Spinal cord (tissue), 10 donors: ENCODE measurements at places on chromosomes 4 and X. TPM values are rescaled to one million over a fixed set of nuclear protein-coding genes. Genes with fewer than 3 reads are reported as not detected.

- no peak for DNase-seq
Observed at GRCh38 chrX:124862301-124862700, 457.4 kb upstream of the TEX13C start.

DNA sequence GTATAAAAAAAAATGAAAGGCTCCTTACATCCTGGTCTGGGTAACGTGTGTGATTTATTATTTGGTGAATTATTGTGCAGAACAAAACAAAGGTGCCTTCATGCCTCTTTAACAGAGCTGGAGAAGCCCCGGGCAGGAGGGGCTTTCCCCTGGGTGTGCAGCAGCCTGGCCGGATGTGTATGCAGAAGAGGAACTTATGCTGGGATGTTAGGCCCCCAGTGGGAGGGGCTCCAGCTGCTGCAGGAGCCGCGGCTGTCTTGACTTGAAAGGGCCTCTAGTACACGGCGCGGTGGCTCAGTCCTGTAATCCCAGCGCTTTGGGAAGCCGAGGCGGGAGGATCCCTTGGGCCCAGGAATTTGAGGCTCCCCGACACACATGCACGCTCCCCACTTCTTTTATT is 16.0 kb downstream of the CCNQ start:
- DNase-seq = no peak

- DNase-seq = no peak
Observed at GRCh38 chr4:122584519-122584918, 36.3 kb downstream of the IL21 start.

- no peak for DNase-seq
Observed at GRCh38 chr4:7356667-7357310, 77.9 kb downstream of the PSAPL1 start.

- peak; percentile 76 for DNase-seq
Observed at GRCh38 chrX:149938881-149939654, 777 bp upstream of the EOLA2 start.

- no peak for DNase-seq
Observed at GRCh38 chr4:33493231-33493630, 2751.1 kb downstream of the ARAP2 start.

DNA sequence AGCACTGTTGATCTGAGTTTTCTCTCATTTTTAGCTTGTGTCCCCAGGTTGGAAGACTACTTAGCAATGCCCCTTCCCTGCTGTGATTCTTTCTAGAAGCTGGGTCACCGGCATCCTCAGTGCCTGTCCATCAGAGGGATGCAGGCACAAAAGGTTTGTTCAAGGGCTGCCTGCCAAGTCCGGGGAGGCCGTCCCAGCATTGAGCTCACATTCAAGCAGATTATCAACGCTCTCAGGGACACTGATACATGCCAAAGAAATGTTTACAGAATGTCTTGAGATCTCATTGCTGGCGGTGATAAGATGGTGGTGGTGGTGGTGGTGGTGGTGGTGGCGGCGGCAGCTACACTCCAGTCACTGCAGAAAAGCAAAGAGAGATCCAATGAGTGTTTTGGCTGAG is 79.6 kb upstream of the VCX3A start:
- peak; percentile 25 for DNase-seq

- no peak for DNase-seq
Observed at GRCh38 chrX:70453024-70453618, 8.5 kb downstream of the DLG3 start.

DNA sequence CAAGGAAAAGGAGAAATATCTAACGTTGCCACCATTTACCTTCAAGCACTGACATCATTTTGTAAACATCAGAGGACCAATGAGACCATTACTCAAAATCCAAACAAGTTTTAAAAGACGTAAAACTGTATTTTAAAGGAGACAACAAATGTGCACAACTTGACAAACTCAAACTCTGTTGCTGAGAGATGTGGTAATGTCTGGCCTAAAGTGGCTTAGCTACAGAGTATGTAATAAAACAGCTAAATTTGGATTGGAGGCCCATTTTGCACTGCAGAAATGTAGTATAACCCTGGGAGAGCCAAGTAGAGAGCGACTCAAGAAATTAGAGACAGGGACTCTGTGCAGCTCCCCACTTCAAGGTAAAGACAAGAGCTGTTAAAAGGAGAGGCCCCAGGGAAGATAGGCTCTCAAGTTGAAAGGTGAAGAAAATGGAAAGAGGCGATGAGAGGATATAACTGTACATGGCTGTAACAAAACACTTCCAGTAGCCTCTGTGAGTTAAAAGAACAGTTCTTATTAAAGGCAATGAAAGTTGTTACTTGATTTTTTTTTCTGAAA is 20.3 kb downstream of the UNC5C start:
- no peak for DNase-seq

DNA sequence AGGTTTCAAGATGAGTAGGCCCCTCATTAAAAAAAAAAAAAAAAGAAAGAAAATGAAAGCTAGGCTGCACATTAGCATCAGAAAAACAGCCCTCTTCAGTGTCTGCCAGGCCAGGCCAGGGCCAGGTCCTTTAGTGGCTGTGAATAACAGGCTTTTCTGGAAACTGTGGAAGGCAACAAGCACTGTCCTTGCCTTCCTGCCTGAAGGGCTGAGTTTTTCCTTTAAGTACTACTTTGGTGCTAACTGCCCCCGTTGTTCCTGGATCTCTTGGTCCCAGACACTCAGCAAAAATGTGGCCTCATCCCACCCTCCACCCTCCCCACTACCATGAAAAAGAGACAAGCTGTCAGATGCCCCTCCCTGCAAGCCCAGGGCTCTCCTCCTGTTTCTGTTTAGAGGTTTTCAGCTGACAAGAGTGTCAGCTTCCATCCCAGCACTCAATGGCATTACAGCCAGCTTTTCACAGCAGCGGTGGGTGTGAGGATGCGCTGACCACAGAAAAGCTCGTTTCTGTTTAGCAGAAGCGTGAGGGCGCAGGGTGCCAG is 174.2 kb downstream of the NHS start:
- DNase-seq = no peak

- no peak for DNase-seq
Observed at GRCh38 chrX:55220119-55220794, at the start of gene PAGE5. TSS of gene PAGE5 (plus strand) at chrX:55220346. CDS start at chrX:55221383, 1,037 bp downstream.

GRCh38 chrX:11672213-11672612 is 6.5 kb upstream of the ARHGAP6 start:
- DNase-seq = no peak

DNA sequence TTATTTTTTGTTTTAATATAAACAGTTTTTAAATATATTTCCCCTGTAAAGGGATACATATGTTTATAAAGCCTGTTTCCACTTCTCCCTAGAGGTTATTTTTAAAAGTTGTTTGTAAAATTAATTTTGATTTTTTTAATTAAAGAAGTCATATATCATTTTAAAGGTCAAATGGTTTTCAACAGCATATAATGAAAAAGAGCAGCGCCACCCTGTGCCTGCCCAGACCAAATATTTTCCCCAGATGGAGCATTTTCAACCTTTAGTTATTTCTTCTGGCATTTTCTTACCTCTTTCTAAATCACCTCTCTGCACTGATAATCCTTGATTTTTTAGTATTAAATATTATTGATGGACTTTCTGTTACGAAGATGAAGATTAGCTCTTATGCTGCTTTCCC is 21.0 kb downstream of the MSX1 start:
- no peak for DNase-seq

DNA sequence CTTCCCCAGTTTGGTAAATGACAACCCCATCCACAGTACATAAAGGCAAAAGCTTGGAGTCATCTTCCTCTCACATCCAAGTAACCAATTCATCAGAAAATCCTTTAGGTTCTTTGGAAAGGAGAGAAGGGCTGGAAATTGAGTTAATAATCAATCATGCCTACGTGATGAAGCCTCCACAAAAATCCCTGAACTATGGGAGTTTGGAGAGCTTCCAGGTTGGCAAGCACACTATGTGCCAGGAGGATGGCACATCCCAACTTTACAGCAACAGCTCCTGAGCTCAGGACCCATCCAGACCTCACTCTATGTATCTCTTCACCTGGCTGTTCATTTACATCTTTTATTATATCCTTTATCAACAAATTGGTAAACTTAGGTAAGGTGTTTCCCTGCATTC is 98.9 kb downstream of the IQCM start:
- no peak for DNase-seq

DNA sequence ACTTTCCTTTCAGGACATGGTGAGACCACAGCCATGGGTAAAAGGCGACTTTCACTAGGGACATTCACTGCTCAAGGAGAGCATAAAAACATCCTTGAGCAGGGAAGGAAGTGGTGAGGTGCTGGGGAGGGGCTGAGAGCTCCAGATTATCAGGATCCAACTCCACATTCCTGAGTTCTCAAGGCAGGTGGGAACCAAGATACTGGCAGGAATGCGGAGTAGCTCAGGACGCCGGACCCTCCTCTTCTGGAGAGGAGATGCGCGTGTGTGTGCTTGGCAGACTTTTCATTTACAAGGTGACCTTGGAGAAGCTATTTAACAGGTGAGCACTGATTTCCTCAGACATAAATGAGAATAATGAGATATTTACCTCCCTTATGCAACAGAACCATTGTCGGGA is 41.3 kb upstream of the TXK start:
- DNase-seq = no peak

- no peak for DNase-seq
Observed at GRCh38 chr4:55386073-55386472, 9.7 kb upstream of the TMEM165 start.

DNA sequence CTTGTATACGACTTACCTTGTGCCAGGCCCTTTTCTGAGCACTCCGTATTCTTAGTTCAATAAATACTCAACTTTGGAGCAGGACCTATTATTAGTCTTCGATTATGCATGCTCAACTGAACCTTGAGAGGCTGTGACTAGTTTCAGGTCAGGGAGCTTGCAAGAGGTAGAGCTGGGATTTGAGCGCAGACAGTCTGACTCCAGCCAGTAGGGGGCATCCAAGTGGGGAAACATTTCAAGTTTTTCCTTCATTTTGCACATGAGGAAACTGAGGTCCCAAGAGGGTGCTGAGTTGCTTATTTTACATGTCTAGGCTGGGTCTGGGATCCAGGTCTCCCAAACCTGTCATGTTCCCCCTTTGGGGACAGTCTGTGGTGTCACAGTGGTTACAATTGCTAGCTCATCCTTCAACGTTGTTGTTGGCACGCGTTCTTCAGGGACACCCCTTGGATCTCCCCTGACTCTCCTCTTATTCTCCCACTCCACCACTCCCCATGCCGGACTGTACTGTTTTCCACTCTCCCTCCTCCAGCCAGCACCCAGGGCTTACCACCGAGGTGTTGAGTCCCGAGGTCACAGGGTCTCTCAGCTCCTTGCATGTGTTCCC is 6.7 kb upstream of the PRICKLE3 start:
- DNase-seq = no peak

GRCh38 chr4:53920116-53920515 is 144.3 kb downstream of the CHIC2 start:
- DNase-seq = no peak

- no peak for DNase-seq
Observed at GRCh38 chr4:18103876-18104605, 82.5 kb upstream of the LCORL start.

GRCh38 chrX:700936-701335 is 70.3 kb downstream of the SHOX start:
- DNase-seq = no peak

DNA sequence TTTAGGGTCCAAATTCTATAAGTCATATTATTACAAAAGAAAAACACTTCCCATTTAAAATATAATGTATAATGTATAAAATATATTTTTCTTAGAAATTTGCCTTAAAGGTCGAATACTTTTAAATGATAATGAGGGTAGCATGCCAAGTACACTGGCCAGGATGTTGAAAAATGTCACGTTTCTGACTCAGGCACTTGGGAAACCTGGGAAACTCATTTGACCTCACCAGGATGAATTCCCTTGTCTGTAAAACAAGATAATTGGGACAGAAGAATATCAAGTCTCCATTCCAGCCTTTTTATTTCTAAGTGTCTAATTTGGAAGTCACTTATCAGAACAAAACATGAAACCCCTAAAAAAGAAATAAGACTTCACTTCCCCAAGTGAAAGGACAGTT is 3.4 kb upstream of the SLC39A8 start:
- DNase-seq = no peak

GRCh38 chrX:132631579-132632232 is 142.9 kb upstream of the MBNL3 start:
- no peak for DNase-seq

GRCh38 chrX:93420525-93421082 is 252.8 kb downstream of the NAP1L3 start:
- peak; percentile 43 for DNase-seq

- peak; percentile 17 for DNase-seq
Observed at GRCh38 chr4:188660796-188661195, 521.6 kb downstream of the TRIML1 start.

- DNase-seq = no peak
Observed at GRCh38 chrX:39491548-39492297, 606.0 kb downstream of the BCOR start.

GRCh38 chr4:186622788-186623464 is 67.6 kb upstream of the MTNR1A start:
- DNase-seq = no peak

- DNase-seq = no peak
Observed at GRCh38 chr4:83724485-83725335, 188.8 kb downstream of the GPAT3 start.

DNA sequence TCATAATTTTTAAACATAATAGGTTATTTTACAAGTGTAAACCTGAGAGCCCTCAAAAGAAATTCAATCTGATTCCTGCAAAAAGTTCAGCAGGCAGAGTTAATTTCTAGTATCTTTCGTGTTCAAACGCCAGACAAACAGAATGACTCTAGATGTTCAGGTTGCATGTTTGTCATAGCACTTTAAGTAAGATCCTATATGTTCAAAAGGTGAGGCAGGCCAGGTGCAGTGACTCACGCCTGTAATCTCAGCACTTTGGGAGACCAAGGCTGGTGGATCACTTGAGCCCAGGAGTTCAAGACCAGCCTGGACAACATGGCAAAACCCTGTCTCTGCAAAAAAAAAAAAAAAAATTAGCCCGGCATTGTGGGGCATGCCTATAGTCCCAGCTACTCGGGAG is 1.1 kb upstream of the RASSF6 start:
- DNase-seq = no peak

Gene RPGR
- total RNA-seq = 18.3 TPM

Gene CXCL6
- 0.79 TPM for total RNA-seq

Gene RPA4
- 1.1 TPM for total RNA-seq

Gene FGF2
- total RNA-seq = 16.6 TPM

Gene RTL3
- total RNA-seq = 0.10 TPM

Gene TMA16
- total RNA-seq = 15.6 TPM

Gene BST1
- total RNA-seq = 14.1 TPM

Gene MCUB
- total RNA-seq = 21.7 TPM

Gene SRPK3
- 1.3 TPM for total RNA-seq

Gene GRPR
- total RNA-seq = 2.8 TPM

Gene NPNT
- 26.1 TPM for total RNA-seq

Gene SSX2
- not detected for total RNA-seq

Gene STEEP1
- 39.8 TPM for total RNA-seq

Gene NXT2
- total RNA-seq = 32.3 TPM

Gene SHISA3
- total RNA-seq = 0.99 TPM

Gene DDX53
- total RNA-seq = not detected

Gene GPR34
- 16.1 TPM for total RNA-seq
